ENCODE measurements at places on chromosomes 13 and 19.

- no peak for DNase-seq
Observed at GRCh38 chr13:34867590-34867989, 74.5 kb upstream of the NBEA start.

GRCh38 chr13:113499936-113500335 lies 9.4 kb upstream of the DCUN1D2 start:
- DNase-seq: no peak

- DNase-seq: no peak
Observed at GRCh38 chr19:9883231-9883758, 48.2 kb downstream of the PIN1 start.

DNA sequence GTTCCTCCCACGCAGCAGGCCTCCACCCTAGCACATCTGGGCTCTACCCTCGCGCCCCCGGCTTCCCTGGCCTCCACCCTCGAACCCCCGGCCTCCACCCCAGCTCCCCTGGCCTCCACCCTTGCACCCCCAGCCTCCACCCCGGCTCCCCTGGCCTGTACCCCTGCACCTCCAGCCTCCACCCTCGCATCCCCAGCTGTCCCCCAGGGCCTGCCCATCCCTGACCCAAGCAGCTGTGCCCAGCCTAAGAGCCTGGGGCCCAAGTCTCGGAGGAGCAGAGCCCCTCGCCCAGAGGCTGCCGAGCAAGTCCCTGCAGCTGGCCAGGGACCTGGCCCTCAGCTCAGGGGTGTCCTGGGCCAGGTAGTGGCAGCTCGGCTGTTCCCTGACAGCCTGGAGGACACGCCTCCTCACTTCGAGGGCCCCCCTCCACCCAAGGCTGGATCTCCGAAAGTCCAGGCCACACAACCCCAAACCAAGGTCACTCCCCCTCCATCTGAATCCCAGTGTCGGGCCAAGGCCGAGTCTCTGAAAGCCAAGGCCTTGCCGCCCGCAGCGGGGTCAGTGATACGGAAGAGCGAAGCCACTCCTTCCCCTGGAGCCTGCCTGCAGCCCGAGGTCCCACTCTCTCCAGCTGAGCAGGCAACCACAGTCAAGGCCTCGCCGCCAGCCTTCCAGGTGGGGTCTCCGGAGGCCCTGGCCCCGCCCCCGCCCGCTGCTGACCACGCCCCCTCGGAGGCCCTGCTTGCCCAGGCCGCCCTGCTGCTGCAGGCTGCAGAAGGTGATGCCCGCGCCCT lies 7.9 kb upstream of the ARHGAP33 start:
- DNase-seq: no peak

GRCh38 chr13:30148786-30149185 lies 158.6 kb downstream of the KATNAL1 start:
- DNase-seq: no peak

GRCh38 chr13:99297331-99297730 lies 9.9 kb downstream of the GPR183 start:
- no peak for DNase-seq

DNA sequence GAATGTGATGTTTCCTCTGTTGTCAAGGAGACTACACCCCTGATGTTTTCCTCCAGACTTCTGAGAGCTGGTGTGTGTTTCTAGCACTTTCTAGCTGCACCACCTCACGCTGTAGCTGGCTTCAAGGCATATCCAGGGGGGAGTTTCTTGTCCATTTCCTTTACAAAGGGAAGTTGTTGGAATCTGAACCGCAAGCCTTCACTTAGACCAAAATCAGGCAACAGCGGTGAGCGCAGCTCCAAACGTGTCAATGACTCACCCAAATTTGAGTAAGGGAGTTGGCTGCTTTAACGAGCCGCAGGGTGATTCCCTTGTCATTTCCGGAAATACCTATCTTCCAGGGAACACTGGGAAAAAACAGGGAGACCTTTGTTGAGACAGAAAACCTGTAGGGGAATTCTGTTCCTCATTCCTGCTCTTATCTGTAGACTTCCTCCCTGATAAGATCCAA lies 2.5 kb downstream of the LDLR start:
- peak; percentile 38 for DNase-seq

Measured in mucosa of gallbladder (tissue), 1 donor.